ENCODE measurements at places on chromosomes 3 and 15.

- DNase-seq, result no peak
Observed at GRCh38 chr3:73820431-73820830, 195.7 kb upstream of the PDZRN3 start.

GRCh38 chr15:75090388-75090734, 67.0 kb downstream of the PPCDC start:
- DNase-seq, result no peak

- DNase-seq, result no peak
Observed at GRCh38 chr15:92631721-92632120, 23.9 kb downstream of the FAM174B start.

DNA sequence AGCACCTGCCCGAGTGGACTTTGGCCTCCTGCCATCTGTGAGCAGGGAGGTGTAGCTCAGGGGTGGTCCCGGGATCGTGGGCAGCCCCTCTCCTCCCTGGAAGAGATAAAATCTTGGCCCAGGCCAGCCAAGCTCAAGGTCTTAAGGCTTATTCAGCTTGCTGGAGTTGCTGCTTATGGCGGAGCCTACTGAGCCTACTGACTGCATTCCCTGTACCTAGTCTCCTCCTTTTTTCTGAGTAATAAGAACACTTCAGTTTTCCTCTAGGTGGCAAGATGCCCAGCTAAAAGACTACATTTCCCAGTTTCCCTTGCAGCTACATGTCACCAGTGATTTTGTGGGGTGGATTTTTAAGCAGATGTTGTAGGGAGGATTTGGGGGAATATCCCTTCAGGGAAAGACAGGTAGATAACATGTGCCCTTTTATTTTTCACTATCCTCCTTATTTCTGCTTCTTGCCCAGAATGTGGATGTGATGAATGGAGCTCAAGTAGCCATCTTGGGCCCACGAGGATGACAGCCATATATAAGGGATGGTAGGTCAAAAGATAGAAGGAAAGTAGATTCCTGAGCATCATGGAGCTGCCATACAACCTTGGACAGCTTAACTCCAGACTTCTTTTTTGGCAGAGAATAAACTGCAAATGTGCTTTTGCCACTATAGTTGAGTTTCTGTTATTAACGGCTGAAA, 41.4 kb upstream of the INSYN1 start:
- no peak for DNase-seq

DNA sequence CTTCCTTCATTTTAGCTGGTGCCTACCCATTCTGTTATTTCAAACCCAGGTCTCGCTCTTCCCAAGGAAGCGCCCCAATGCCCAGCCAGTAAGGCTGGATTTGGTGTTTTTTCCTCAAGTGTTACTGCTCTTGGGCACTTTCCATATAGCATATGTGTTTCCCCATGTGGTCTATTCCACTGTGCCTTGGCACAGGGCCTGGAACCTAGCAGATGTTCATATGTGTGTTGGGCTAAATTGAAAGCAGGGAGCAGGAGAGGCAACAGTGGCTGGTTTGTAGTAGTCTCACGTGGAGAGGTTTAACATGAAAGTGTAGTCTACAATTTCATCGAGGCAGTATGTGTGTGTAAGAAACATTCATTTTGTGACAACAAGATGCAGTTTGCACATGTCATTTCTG, 48.2 kb upstream of the TEX264 start:
- DNase-seq, result no peak

GRCh38 chr3:58532794-58533220, 4.2 kb downstream of the ACOX2 start:
- DNase-seq, result peak; percentile 61

GRCh38 chr15:74613953-74614743, 1.5 kb upstream of the CLK3 start:
- no peak for DNase-seq

GRCh38 chr3:46966811-46967210, 9.7 kb downstream of the CCDC12 start:
- no peak for DNase-seq

GRCh38 chr3:36906504-36907149, 38.2 kb downstream of the TRANK1 start:
- no peak for DNase-seq

DNA sequence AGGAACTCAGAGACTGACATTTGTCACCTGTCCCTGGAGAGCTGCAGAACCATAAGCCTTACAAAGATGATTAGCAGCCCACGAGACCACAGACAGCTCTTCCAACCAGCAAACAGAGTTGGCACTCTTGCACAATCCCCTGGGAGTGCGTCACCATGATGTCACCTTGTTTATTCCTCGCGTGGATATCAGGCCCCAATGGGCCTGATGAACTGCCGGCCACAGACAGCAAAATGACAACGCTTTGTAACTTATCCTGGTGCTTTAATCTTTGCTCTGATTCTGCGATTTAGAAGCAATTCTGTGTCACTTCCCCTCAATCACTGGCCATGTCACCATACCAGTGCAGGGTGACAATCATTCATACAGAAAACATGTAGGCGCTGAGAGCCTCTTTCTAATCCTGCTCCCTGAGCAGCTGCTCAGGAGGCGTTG, 89.2 kb downstream of the TAMM41 start:
- no peak for DNase-seq

- no peak for DNase-seq
Observed at GRCh38 chr3:59131016-59131766, 81.4 kb upstream of the CFAP20DC start.

GRCh38 chr3:9915254-9916141, 1.4 kb upstream of the IL17RC start:
- DNase-seq, result no peak

- DNase-seq, result no peak
Observed at GRCh38 chr3:143972505-143973258, 1.1 kb downstream of the DIPK2A start.

GRCh38 chr3:71893122-71893521, 108.2 kb upstream of the PROK2 start:
- DNase-seq, result no peak

DNA sequence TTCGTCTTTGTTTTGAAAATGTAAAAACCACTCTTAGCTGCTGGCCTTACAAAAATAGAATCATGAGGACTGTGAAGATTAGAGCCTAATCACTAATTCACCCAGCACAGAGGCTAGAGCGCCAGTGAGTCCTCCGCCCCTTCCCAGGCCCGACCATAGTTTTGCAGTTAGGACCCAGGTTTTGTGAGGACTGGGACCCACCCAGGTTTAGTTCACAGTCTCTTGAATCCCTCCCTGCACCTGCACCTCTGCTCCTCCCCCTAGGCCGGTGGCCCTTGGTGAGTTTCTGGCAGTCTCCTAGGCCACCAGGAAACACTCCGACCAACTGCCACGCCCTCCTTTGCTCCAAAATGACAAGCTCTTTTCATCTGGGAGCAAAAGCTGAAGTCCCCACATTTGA, 136.0 kb upstream of the CCDC54 start:
- no peak for DNase-seq

DNA sequence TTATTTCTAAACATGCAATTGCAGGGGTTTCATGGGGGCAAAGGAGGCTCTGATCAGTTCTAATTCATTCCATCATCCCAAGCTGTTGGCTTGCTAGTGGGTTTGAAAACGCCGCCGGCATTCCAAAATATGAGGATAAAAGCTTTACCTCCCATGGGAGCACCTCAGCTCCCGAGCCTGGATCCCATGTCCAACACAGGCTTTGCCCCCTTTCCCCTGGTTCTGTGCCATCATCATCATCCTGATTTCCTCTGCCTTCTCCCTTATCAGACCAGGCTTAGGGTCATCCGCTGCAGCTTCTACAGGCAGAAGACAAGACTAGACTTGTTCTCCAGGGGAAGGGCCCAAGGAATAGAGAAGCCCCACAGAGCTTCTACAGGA, 25.4 kb downstream of the SH3BP5 start:
- DNase-seq, result no peak

DNA sequence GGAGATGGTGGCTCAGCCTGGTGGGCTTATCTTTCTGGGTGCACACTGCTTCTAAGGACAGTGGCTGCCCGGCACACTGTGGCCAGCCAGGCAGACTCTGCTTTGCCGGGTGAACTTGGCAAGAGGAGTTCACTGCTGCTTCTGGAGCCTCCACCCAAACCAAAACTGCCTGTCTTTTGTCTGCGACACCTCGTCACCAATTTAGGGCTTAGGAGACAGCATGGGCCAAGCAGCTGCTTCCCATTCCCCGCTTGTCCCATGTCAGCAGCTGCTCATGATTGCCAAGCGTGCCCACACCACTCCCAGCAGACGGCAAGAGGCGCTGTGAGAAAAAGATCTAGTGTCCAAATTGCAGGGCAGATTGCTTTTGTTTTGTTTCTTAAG, 57.3 kb downstream of the LSM3 start:
- no peak for DNase-seq

- no peak for DNase-seq
Observed at GRCh38 chr3:84836961-84837360, 121.8 kb upstream of the CADM2 start.

GRCh38 chr15:78996894-78997275, 52.0 kb upstream of the CTSH start:
- no peak for DNase-seq

GRCh38 chr15:90654233-90655136, 62.7 kb upstream of the BLM start:
- no peak for DNase-seq

DNA sequence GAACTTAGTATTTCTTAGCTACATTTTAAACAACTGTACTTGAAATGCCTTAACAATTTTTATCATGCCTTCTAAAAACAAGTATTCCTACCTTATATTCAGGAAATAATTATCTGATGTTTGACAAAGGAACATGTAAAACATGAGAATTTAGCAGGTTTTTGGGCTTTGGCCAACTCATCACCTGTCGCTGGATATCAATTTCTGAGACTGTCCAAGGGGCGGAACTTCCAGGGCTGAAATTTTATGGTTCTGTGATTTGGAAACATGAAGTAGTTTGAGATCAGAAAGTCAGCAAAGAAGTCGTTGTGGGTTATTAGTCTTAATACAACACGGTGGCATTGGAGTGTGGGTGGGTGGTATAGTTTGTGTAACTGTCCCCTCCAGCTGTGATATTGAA, 282.2 kb upstream of the LRRN1 start:
- DNase-seq, result no peak

DNA sequence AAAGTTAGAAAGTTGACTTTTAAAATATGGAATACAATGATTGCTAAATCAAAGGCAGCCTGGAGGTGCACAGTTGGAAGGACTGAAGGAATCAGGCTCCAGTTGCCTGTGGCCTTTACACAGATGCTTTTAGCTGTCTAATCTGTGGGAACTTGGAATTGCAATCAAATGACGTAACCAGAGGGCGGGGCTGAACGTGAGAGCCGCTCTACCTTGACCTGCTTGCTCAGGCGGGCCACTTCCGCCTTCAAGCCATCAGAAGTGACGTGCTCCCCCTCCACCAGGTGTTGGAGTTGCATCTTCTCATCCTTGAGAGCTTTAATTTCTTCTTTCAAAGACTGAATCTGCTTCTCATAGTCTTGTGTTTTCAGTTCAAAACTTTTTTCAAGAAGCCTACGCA, 37.7 kb upstream of the GNB5 start:
- DNase-seq, result no peak

- no peak for DNase-seq
Observed at GRCh38 chr3:16508591-16508995, 4.9 kb downstream of the RFTN1 start.

DNA sequence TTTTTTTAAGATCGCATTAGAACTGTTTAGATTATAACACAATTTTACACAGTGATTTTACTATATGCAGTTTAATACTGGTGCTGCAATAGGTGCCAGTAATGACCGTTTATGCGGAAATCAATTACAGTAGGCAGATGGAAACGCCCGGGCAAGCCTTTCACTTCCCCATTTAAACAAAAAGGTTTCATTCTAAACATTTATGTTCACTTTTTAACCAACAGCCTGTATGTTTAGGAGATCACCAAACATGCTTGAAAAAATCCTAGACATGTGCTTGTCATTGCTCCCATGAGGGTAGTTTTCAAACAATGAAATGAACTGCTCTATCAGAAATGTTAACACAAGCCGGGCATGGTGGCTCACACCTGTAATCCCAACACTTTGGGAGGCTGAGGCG, 2.7 kb downstream of the BNIP2 start:
- no peak for DNase-seq

DNA sequence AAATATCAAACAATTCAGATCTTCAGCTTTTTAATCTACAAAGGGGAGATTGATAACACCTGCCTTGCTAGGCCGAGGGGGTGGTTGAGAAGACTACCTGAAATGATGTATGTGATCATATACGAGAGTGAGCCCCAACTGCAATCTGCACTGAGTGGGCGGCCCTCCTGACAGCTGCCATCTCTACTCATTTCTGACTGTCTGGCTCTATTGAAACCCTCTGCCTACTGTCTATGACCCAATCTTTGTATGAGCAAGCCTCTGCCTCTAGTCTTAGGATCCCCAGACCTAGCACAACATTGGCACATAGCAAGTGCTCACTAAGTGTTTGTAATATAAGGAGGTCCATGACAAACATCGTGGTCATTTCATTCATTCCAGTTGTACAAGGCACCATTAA, 144.4 kb upstream of the NR2F2 start:
- DNase-seq, result no peak

DNA sequence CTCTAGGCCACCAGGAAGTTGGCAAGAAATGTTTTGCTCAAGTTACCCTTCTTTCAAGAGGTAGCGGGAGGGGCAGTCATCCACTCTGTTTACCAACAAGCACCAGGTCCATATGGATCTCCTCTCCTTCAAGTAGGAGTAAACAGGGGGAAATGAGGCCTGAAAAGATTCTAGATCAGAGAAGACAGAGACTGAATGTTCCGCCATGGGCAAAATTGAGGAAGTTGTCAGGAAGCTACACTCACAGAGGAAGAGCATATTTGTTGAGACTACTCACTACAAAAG, 81.6 kb downstream of the KLF15 start:
- DNase-seq, result no peak

- no peak for DNase-seq
Observed at GRCh38 chr3:67558426-67558825, 96.0 kb downstream of the SUCLG2 start.

- DNase-seq, result no peak
Observed at GRCh38 chr3:9862391-9863057, 17.5 kb downstream of the CIDEC start.

DNA sequence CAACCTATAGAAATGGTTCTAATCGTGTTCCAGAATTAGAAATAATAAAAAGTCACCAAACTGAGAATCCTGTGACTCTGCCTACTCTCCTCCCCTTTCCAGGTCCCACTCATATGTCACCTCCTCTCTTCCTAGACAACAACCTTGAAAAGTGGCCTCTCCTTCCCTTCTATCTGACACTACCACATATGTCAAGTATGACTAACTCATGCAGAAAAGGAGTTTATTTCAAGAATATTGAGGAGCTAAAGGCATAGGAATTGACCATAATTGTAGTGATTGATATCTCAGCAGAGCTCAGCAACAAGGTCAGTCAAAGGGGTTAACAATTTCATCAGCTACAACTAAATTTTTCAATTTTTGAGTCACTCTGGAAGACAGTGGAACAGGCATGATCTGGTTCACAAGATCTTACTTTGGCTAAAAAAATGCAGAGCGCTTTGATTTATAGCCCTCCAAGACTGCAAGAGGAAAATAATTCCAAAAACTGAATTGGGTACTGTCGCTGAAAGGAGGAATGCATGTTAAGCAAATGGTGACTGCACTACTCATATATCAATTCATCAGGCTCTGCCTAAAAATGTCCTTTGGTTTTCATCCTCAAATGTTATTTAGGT, 160.6 kb upstream of the ARHGEF26 start:
- no peak for DNase-seq
